ENCODE measurements at places on chromosomes 13 and 19.

- no peak for DNase-seq
Observed at GRCh38 chr19:39825531-39826076, 8.4 kb downstream of the DYRK1B start.

- no peak for DNase-seq
Observed at GRCh38 chr19:23799321-23799720, 40.6 kb upstream of the ZNF681 start.

GRCh38 chr13:98260357-98261164 is 83.5 kb upstream of the RNF113B start:
- DNase-seq: no peak

GRCh38 chr13:48682436-48682835 is 28.7 kb downstream of the CYSLTR2 start:
- DNase-seq: no peak

Data from vagina (tissue), 2 donors.